ENCODE measurements at places on chromosomes 6 and 20.

DNA sequence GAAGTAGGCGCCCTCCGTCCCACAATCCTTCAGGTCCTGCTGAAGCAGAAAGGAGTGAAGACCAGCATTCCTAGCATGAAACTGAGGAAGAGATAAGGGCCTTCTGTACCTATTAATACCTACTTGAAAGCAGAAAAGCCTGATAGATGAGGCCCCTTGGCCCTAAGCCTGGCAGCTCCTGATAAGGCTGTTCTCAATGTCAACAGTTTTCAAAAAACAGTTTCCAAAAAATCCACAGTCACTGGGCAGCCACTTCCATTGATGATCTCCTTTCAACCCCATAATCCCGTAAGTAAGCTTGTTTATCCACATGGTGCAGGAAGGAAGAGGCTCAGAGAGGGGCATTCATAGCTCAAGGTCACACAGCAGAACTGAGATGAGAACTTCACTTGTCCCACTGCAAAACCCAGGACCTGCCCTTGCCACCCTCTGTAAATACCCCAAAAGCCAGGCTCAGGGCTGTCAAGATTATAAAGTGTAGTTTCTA, 2.8 kb upstream of the E2F1 start:
- no peak for DNase-seq

DNA sequence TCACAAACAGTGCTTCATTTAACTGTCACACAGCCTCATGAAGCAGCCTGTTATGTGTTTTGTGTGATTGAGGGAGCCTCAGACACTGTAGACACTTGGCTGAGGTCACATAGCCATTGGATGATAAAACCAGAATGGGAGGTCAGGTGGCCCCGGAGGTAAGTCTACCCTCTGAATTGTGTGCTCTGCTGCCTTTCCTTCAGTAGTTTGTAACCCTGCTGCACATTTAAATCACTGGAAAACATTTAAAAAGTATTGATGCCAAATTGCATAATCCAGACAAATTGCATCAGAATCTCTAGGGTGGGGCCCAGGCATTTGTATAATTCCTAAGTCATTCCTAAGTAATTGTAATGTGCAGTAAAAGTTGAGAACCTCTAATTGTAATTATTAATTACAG, 85.2 kb upstream of the ECI2 start:
- DNase-seq: no peak

DNA sequence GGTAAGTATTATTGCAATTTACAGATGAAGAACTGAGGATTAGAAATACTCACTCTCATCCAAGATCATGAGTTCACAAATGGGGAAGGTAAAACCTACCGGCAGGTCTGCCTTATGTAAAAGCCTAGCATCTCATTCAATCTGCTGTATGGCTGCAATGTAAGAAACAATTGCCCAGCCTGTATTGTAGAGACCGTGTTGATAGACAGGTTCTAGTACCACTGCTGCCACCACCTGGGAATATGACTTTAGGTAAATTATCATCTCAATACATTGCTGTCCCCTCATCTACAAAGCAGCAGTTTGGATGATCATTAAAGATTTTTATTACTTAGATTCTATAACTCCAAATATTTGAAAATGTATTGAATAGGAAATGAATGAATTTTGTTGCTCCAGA, 23.3 kb upstream of the ARHGAP18 start:
- DNase-seq: no peak

DNA sequence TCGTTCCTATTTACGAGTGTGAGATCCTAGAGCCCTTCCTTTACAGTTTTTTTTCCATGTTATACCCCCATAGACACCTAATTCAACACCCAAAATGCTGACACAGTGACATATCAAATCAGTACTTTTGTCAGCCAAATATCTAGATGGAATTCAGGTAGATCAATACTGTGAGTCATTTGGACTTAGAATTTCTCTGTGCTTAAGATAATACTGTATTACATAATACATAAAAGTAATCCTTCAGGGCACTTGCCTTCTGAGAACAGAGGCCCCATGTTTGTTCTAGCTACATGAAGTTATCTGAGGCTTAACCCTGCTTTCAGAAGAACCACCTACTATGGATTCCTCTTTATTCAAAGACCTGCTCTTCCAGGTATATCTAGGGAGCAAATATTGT, 623.1 kb downstream of the PHF3 start:
- DNase-seq: no peak

DNA sequence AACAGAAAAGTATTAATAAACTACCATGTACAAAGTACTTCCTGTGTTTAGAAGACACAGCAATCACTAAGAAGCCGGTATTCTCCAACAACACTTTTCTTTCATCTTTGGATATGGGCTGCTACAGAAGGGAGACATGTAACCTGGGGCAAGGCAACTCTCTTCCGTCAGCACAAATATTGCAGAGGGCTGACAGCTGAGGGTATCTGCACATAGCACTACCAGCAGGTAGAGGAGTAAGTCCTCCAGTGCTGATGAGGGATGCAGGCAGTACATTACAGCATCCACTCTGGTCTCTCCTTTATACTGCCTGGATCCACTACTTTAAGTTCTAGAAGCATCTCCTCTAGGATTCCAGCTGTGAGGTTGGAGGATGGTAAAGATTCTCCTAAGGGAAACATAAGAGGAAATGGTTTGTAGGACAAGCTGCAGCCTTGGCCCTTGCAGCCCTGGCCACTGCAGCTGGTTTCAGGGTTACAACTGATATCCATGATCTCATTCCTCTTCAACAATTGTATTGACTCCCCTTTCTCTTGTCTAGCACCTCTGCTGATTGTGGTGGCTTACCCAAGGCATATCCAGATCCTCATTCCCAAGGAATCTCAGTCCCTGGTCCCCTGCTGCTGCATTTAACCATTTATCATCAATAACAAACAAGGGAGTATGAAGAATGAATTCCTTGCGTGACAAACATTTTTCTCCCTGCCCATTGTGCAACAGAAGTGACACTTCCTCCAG, 110.7 kb upstream of the ADGRF1 start:
- DNase-seq: no peak

- DNase-seq: no peak
These were observed 6.4 kb upstream of the CD24 start for GRCh38 chr6:106980926-106981325.

DNA sequence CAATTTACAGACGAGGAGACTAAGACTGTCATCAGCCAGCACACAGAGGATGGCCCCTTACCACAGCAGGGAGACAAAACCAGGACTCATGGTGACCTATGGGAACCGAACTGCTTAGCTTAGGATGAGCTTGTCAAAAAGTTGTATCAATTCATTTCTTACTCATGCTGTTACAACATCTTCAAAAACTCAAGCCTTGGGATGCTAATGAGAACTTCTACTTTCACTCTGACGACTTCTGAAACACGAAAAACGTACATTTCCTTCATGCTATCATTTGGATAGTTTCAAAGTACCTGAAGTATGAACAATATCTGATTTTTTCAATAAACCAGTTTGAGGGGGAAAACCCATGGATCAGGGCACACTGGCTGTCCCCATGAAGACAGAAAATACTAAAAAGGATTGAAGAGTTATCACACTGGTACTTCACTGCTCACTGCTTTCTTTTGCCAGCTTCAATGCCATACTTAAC, 31.9 kb downstream of the HIVEP2 start:
- DNase-seq: no peak

DNA sequence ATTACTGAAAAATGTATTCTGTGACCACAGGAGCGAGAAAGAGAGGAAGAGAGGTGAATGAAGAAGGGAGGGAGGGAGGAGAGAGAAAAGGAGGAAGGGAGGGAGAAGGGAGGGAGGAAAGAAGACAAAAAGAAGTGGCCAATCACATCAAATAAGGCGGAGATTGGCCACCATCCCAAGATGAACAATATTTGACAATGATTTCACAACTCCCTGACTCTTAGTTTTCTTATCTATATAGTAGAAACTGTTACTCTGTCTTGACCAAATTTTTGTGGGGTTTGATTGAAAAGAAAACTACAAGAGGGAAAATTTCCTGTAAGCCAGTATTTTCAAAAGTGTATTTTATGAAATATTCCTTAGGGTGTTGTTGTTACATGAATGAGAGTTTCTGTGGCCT, 52.6 kb downstream of the FOXA2 start:
- no peak for DNase-seq

DNA sequence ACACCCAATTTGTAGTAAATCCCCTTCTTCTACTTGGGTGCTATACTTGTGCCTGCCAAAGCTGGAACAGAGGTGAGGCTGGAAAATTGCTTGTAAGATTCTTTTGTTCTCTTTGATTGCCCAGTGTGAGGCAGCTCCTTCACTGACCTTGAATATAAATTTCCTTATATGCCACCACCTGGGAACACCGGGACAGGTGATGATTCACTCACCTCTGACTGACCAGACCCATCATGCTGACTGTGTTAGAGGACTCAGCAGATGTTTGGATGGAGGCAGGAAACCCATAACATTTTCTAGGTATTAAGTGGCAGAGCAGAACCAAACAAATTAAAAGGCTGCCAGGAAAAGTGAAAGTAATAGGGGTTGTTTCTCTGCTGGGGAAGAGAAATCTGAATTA, 120.9 kb downstream of the GRM1 start:
- no peak for DNase-seq

DNA sequence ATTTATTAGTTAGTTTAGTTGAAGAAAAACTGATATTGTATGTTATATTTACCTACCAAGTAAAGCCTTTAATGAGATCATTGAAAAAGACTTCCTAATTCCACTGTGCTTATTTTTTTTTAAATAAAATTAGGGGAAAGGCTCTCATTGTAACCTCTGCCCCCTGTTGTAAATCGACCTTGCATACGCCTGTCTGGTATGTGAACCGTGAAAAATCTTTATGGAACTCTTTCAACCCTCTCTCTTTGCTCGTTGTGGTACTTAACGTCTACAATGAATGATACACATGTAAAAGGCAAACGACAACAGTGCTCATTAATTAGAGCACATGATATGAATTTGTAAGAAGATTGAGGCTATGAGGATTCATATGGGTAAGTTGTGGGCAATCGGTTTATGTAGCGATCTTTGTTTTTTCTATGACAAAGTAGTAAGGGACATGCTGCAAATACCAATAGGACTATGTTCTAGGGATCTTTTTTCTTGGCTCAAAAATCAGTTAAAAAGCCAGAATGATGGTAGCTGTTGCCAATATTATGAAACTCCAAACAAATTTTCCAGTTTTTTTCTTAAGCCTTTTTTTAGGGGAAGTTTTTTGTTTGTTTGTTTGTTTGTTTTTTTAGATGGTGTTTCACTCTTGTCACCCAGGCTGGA, 119.0 kb upstream of the MCHR2 start:
- no peak for DNase-seq

DNA sequence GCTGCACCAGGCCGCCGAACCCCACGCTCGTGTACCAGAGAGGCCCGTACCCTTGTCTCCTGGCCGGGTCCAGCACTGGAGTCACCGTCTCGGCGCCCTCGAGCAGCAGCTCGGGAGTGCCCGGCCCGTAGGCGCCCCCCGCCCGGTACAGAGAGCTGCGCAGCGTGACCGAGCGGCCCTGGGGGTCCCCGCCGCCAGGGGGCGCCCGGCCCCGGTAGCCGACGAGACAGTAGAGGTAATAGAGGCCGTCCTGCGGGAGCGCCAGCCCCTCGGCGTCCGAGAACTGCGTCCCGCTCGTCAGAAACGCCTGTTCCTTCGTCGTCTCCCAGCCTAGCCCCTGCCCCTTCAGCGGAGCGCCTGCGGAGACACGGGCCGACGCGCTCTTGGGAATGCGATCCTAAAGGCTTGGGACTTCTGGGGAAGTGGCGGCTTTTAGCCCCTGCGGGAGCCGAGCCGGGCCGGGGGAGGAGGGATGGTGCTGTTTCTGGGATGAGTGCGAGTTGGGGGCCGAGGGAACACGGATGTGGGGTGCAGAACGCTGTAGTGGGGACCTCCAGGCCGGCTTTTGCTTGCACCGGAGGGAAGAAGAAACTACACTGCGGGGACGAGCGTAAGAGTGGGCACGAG, 1.3 kb downstream of the LTB start:
- peak; percentile 90 for DNase-seq

- DNase-seq: no peak
These were observed 38.4 kb upstream of the SPTLC3 start for GRCh38 chr20:12970372-12970821.

GRCh38 chr6:35468980-35469750, 964 bp downstream of the RPL10A start:
- no peak for DNase-seq

GRCh38 chr20:39916236-39916765, 772.7 kb downstream of the MAFB start:
- DNase-seq: no peak

DNA sequence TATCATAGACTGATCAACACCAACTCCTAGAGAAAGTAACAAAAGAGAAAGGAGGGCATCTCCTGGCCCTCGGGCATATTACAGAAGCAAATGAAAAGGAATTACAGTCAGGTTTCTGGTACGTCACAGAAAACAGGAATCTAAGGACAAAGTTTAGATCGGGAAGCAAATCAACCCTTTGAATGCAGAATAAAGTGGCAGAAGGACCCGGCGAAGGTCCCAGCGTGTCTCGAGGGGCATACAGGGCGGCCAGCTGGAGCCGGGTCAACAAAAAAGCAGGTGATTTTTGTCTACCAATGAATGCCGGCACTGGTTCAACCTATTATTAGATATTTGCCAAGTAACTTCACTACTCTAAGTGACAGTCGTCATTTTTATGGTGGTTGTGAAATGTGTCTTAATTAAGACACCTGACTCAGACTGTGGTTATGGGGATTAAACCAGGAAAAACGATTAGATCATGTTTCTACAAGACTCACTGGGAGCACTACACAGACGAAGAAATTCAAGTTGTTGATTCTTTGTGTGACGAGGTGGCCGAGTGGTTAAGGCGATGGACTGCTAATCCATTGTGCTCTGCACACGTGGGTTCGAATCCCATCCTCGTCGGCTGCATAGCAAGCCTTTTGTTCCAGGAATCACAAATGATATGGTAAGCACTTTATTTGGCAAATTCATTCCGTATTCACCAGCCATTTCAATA, 12.4 kb upstream of the ZSCAN9 start:
- no peak for DNase-seq

DNA sequence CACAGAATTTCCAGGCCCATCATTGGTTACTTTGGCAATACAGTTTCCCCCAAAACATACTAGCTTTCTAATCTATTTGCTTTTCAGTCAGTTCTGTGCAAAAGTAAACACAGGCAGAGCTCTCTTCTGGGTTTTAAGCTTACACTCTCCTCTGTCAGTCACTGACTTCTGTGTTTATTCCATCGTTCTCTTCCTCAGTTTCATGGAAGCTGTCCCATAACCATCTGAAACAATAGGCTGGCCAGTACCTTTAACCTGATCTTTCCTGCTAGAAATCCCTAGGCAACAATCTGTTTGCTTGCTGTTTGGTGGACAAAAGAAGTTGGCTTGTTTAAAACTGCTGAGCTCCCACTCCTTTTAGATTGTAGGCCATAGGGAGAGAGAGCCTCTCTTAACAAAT, 431.5 kb downstream of the HACE1 start:
- no peak for DNase-seq

- DNase-seq: no peak
These were observed 109.3 kb downstream of the WDR27 start for GRCh38 chr6:169592558-169592957.

GRCh38 chr6:115976321-115976870, 84.3 kb downstream of the FRK start:
- DNase-seq: no peak

Measured in heart left ventricle (tissue), 16 donors.